ENCODE measurements at places on chromosomes 4 and X.

- DNase-seq = no peak
Measured at GRCh38 chrX:149982310-149982709, 44.0 kb upstream of the EOLA2 start.

GRCh38 chr4:40856840-40857362 lies 107.1 kb downstream of the NSUN7 start:
- DNase-seq = peak; percentile 56

GRCh38 chr4:78155616-78156105 lies 98.5 kb downstream of the FRAS1 start:
- DNase-seq = no peak

DNA sequence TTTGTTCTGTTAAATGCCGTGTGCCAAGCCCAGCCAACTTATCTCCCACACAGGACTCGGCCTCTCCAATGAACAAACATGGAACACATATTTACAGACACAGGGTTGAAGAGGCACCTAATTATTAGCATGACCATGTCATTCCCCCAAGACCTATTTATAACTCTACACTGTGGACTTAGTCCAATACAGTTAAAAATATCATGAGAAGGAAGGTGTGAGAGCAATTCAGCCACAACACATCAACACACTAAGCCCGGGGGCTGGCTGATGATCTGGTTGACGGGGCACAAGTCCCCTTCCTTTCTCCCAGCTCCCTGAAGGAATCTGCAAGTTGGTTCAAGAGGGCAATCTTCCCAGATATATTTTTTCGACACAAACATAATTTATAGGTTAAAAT lies 28.1 kb downstream of the MANBA start:
- DNase-seq = no peak

GRCh38 chr4:153904011-153904410 lies 115.1 kb upstream of the SFRP2 start:
- no peak for DNase-seq

DNA sequence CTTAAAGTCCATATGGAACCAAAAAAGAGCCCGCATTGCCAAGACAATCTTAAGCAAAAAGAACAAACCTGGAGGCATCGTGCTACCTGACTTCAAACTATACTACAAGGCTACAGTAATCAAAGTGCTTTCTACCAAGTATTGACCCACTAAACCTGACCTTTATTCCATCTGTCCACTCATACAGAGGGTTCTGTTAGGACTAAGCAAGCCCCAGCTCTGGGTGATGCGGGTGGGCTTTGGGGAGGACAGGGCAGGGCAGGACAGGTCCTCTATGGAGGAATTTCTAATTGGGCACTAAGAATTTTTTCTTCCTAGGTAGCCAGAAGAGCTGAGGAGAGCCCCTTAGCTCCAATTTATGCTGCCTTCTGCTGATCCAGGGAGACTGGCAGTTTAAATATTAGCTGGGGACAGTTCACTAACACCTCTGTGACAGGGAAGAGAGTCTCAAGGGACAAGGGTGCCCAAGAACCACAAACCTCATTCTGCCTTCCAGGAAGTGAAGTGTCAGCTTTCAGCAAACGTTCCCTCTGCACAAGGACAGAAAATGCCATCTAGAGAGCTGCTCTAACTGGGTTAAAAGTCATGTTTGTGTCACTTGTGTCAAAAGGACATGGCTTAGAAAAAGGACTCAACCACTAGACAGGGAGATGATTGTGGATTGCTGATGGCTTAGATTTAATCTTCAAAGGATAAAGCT lies 143.2 kb downstream of the KIT start:
- no peak for DNase-seq

DNA sequence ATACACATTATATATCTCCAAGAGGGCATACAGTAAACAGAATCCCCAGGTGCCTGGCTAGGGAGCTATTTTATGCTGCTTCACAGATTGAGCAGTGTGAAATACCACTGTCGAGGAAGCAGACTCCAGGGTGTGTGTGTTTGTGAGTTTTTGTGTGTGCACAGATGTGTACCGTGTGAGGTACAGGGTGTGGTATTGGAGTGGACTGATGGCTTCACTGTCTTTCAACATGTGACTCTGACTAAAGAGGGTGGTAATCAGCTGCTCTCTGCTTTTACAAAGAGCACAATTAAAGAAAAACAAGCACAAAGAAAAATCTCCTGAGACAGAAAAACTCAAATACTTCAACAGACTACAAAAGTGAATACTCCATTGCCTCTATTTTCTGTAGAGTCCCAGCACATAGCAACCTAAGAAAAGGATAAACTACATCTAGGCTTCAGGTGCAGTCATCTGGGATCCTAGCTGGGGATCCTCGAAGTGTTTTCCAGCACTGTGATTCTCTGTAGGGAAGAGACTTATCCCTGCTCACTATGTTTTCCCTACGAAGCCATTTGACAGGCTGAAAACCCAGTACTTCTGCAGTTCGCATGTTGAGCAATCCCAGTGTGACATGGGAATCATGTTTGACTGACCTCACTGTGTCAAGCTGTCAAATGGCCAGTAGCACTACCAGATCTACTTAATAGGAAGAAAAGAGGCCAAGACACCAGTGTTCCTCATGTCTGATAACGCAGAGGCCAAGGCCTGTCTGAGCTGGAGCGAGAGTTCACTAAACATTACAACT lies 100.3 kb downstream of the CDS1 start:
- no peak for DNase-seq

- DNase-seq = no peak
Measured at GRCh38 chr4:158856852-158857251, 88.0 kb downstream of the FNIP2 start.

- no peak for DNase-seq
Measured at GRCh38 chrX:24846550-24847150, 152.9 kb downstream of the POLA1 start.

DNA sequence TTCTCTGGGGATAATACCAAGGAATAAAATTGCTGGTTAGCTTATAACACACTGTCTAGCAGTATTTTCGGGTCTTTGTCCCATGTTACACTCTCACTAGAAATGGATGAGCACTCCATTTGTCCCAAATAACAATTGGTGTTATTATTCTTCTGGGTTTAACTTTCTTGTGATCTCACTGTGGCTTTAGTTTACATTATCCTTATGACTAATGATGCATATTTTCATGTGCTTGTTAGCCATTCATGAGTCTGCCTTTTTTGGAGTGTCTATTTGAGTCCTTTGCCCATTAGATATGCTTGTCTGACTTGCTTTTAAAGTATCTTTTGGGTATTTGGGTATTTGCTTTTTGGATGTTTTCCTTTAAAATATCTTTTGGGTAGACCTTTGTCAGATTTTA lies 372.9 kb upstream of the TENM3 start:
- no peak for DNase-seq

GRCh38 chrX:48749182-48749581 lies 12.4 kb upstream of the GLOD5 start:
- no peak for DNase-seq
